ENCODE measurements at places on chromosomes 1 and 21. TPM values are rescaled to one million over a fixed set of nuclear protein-coding genes. Genes with fewer than 3 reads are reported as not detected.
A peak's percentile ranks its signal among the peaks of the same experiment; 100 is the strongest.

- DNase-seq, result no peak
Measured at GRCh38 chr1:41380979-41381691, 19.9 kb downstream of the FOXO6 start.

DNA sequence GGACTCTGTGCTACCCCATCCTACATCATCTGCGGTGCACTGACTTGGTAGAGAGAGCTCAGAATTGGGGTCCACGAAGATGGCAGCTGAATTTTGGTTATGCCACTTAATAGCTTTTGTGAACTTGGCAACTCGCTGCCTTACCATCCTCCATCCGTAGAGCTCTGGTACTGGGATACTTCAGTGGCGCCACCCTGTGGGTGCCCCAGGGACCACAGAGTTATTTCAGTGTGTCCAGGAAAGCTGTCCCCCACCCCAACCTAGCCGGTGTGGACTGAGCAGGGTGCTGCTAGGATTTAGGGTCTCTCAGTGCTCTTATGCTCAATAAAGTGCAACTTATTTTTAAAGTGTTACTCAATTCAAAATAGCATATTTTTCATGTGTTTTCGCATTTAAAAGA is 9.0 kb upstream of the USF1 start:
- no peak for DNase-seq

LRRN2 gene
- under 0.01 TPM for total RNA-seq

GRCh38 chr1:24872061-24872850 is 57.8 kb downstream of the RUNX3 start:
- no peak for DNase-seq

TESK2 gene
- 1.6 TPM for total RNA-seq

GRCh38 chr1:47914218-47914938 is 82.8 kb downstream of the TRABD2B start:
- DNase-seq, result no peak

TAS1R1 gene
- total RNA-seq, result under 0.01 TPM

DNA sequence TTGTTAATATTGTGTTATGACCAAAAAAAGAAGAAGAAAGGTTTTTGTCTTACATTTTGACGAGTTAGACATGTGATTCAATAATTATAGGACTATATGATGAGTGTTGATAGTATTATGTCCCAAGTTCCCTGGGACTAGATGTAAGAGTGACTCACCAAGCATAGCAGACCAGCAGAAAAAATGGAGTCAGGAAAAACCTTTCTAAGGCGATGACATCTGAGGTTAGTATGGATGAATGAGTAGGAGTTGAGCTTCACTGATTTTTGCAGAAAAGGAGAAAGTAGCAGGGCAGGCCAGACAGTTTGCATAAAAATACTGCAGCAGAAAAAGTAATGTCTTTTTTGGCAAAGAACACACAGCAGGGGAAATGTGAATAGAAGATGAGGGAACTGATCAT is 1041.3 kb upstream of the ADGRL4 start:
- DNase-seq, result no peak

- no peak for DNase-seq
Measured at GRCh38 chr21:20452935-20453334, 545.3 kb upstream of the NCAM2 start.

MX2 gene
- 0.97 TPM for total RNA-seq

GRCh38 chr1:243575070-243575469 is 275.0 kb downstream of the AKT3 start:
- no peak for DNase-seq

DNA sequence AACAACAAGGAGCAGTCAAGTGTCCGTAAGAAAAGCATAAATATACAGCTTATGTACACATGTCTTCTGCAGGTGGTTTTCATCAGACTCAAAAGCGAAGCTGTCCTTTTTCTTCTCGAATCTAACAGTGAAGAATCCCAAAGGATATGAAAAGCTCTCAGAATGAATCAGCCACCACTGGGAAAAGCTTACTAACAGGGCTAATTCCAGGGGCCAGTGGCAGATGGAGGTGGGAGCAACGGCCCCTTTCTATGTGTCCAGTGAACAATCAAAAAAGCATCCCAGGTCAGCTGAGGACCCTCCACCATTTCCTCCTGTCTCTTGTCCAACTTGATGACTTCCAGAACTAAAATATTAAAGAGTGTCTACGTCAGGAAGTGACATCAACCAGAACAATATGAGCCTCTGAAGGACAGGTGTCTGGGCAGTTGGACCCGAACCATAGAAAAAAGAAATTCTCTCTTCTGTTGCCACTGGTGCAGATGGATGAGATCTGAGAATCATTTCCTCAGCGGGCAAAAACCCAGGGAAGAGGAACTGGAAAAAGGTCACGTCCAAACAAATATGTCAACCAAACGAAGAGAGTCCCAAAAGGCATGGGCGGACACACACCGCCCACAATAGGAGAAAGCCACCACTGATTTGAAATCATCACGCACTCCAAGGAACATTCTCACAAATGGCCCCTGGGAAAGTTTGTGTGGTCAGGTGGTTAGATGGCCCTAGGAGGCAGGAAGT is 70.4 kb upstream of the TIAM1 start:
- DNase-seq, result no peak

LCE6A gene
- not detected for total RNA-seq

GRCh38 chr1:52567943-52568342 is 15.1 kb upstream of the TUT4 start:
- DNase-seq, result peak; percentile 21

ADCY10 gene
- not detected for total RNA-seq

IRF6 gene
- 0.32 TPM for total RNA-seq

DNA sequence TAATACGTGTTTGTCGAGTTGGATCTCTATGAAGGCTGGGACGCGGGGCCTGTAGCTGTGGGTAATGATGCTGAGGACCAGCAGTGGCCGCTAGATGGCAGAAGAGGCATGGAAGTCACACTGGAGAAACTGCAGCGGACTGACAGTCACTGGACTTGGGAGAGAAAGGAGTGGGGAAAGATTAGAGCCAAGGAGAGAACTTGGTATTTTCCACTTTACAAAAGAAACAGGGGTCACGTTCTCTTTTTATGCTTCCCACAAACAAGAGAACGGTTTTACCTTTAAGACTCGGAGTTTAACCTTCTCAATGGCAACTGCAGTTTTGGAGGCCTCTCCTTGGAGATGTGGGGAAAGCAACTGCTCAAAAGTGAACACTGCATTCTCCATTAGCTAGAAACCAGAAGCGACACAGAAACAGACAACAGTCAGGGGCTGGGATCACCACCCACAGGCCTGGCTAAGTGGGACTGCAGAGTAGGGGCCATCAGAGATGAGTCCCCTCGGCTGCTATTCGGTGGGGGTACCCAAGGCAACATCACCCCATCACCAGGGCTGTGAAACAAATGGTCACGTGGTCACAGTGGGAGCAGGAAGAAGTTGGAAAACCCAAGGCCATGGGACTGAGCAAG is 51.1 kb upstream of the EDEM3 start:
- peak; percentile 87 for DNase-seq

PIGR gene
- total RNA-seq, result not detected

PTPN7 gene
- total RNA-seq, result not detected

DNA sequence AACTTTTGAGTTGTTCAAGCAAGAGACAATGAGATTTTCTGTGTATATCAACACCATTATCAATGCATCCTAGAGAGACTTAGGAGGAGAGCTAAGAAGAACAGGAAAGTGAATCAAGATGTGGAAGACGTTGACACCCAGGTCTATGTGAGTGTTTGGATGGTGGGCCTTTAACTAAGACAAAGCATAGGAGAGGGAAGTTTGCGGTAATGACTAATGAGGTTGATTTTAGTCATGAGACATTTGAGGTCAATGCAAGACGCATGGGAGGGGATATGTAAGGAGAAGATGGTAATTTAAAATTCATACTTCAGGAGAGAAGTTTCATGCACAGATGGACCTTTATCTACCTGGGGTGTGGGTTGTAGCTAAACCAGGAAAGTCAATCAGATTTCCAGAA is 269.6 kb downstream of the VAV3 start:
- DNase-seq, result no peak

DNA sequence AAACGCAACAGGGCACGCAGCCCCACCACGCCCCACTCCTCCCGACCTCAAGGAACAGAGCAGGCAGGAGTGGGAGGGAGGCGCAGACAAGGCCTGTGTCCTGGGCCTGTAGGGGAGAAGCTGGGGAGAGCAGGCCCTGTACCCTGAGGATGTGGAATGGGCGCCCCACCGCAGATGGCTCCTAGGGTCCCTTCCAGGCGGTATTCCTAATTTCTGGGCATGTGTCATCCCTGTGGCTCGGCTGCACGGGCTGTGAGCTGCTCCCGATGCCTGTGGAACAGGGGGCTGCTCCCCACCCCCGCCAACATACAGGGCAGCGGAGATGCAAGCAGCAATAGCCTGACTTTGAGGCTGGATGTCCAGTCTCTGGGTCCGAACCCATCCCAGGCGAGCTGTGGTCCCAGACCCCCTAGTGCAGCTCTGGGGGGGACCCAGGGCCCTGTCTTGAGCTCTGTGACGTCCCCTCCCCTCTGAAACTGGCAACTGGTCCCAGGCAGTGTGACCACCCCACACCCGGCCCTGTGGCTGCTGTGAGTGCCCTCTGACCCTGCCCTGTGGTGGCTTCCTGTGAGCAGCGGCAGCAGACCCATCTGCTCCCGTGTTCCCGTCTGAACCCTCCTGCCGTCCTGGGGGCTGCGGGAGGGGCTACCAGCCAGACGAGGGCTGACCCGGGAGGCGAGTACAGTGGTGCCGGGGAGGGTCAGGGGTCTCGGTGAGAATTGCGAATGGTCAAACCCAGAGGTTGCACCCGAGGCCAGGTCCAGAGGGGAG is 13.9 kb upstream of the COL6A2 start:
- DNase-seq, result no peak

GRCh38 chr1:33155877-33156538 is 25.8 kb downstream of the TRIM62 start:
- DNase-seq, result no peak

DNA sequence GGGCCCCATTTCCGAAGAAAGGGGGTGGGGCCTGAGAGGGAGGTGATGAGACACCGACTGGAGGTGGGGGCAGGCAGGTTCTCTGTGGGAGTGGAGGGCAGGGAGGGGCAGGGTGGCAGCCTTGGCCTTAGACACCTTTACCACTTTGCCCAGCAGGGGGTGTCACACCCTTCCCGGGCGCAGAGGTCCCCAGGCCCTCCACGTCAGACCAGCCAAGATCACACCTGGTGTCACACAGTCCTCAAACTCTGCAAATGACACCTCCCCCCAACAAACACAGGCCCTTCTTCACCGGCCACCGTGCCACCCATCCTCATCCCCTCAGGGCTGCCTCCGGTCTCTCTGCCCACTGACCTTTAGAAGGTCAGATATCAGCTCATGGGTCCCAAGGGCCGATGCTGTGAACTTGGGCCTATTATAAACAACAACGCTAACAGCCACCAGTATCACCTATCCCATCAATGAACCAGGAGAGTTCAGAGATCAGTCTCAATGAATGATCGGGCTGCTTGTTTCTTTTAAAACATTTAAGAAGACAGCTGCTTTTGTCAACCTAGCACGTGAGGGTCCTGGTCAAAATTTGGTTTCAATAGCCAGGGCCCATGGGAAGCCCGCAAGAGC is 103.9 kb downstream of the CASZ1 start:
- DNase-seq, result no peak

GRCh38 chr1:1287288-1288110 is 7.3 kb downstream of the SCNN1D start:
- DNase-seq, result no peak

DNA sequence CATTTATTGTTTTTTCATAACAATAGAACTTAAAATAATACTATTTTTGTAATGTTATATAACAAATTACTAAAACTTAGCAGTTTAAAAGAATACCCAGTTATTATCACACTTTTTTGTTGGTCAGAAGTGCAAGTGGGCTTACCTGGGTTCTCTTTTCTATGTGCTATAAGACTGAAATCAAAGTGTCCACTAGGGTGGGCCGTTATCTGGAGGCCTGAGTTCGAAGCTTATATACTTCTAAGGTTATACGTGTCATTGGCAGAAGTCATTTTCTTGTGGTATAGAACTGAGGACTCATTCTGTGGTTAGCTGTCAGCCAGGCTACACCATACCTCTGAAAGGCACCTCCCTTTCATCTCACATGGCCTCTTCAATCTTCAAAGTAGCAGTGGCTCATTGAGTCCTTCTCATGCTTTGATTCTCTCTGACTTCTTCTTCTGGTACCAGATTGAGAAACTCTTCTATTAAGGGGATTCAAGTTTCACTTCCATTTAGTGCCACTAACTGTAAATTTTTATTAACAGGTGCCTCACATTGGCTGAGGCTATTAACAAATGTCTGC is 414.3 kb downstream of the AMY1C start:
- DNase-seq, result no peak

DNA sequence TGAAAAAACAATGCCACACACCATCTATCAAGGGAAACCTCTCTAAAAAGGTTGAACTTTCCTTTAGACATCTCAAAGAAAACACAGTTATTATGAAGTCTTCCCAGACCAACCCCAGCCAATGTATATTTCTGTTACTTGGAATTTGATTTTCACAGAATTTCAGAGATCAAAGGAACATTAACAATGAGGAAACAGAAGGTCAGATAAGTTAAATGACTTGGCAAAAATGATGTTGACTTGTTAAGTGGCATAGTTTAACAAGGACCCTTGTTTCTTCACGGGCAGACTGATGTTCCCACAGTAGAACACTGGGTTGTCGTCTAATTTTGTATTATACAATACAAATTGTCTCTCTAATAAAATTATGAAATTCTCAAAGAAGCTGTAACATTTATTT is 29.0 kb downstream of the NME7 start:
- no peak for DNase-seq

VAV3 gene
- 0.43 TPM for total RNA-seq

S100A12 gene
- not detected for total RNA-seq

- no peak for DNase-seq
Measured at GRCh38 chr1:72278461-72278860, 3.9 kb downstream of the NEGR1 start.

- DNase-seq, result no peak
Measured at GRCh38 chr1:87508247-87508787, 179.6 kb downstream of the LMO4 start.

- DNase-seq, result no peak
Measured at GRCh38 chr21:32929633-32930038, 96.1 kb upstream of the OLIG2 start.
